ENCODE measurements at places on chromosomes 6 and 20.

DNA sequence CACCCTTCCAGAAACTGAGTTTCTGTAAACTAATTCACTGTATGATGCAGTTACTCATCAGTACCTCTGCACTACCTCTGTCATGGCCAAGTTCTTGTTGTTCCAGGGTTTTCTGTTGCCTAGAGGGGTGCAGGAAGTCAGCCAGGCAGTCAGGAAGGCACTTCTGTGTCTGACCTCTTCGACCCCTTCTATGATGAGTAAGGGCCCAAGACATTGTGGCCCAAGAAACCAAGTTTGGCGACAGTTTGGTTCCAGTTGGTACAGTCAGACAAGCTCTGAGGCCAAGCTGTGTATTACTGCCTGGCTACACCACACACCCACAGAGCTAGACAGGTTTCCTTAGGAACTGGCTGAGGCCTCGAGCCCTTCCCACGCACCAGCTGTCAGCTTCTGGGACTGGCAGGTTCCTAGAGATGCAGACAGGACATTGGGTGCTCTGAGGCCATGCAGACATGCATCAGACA lies 41.2 kb downstream of the TRAF3IP2 start:
- no peak for DNase-seq

DNA sequence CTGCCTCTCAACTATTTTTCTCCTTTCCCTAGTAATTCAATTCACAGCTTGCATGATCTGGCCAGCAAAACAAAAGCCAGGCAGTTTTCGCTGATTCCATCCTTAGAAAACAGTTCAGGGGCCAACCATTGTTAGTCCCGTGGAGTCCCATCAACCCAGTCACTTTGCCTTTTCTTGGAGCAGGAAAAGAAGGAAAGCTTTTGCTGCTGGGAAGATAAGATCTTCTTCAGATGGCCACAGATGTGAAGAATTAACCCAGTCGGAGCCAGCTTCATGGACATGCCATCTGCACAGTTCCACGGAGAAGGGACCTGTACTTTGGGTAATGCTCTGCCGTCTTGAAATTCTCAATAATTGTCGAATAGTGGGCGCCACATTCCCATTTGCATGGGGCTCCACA lies 76.9 kb upstream of the TSHZ2 start:
- DNase-seq = no peak

- no peak for DNase-seq
These were observed 95.8 kb upstream of the SCAF8 start for GRCh38 chr6:154637392-154637791.

- DNase-seq = no peak
These were observed 168.0 kb upstream of the CHD6 start for GRCh38 chr20:41786158-41786557.

DNA sequence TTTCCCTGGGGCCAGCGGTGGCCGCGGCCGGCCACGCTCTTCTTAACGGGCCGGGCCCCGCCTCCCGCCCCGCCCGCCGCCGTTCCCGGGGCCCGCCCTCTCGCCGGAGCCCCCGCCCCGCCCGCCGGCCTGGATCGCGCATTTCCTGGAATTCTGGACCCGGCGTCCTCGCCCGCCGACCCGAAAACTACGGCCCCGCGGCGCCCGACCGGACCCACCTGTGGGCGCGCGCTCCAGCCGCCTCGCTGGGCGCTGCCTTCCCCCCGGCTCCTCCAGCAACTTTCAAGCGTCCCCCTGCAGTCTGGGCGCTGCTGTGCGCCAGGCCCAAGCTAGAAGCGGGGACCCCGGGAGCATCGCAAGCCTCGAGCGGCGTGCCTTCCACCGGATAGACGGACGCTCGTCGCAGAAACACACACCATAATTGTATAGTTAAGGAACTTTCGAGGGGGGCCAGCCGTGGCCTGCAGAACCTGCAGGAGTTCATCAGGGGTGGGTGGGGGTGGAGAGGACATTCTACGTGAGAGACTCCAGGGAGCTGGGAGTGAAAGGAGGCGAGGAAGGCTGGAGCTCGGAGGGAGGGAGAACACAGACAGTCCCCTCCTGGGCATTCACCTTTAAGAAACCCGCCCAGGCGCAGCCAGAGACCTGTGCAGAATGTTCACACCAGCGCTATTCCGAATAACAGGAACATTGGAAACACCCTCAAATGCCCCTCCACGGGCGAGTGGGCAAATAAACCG lies at the start of gene ADA:
TSS of gene ADA (minus strand) at position 16 of the 740 bp plus-strand sequence. CDS start 92 bp downstream, outside the sequence.
- DNase-seq = no peak

DNA sequence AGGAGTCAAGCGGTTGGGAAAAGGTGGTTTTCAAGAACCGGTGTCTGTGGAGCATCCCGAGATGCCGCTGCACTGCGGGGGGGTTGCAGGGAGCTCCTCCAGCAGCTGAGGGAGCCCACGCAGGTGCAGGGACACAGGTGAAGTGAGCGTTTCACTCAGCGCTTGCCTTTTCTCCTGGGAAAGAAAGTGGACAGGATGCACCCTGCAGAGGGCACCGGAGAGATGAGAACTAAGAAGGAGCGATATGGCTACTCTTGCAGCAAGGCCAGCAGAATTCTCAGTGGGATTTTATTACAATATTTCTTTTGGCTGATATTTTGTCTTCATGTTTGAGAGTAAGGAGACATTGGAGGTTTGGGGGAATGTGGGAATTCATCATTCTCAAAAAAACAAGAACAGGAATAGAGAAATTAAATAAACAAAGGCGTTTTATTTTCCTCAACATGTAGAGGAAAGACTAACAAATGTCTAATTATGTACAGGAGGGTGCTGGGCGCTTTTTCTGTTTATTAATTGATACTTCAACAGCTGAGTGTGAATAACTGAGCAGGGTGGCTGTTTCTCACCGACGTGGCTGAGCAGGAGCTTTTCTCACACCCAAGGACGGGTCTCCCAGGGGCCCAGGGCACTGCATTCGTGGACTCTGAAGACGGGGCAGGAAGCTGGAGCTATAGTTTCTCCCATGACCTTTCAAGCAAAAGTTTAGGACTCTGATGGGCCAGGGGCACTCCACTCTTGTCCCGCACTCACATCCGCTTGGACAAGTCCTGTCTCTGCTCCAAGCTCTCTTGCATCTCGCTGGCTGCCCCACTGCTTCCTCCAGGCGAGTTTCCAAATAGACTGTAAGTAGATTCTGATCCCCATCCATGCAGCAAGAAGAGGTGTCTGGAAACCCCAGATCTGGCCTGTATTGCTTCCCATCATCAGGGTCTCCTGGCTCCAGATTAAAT lies 176.1 kb downstream of the SMOC2 start:
- DNase-seq = no peak

DNA sequence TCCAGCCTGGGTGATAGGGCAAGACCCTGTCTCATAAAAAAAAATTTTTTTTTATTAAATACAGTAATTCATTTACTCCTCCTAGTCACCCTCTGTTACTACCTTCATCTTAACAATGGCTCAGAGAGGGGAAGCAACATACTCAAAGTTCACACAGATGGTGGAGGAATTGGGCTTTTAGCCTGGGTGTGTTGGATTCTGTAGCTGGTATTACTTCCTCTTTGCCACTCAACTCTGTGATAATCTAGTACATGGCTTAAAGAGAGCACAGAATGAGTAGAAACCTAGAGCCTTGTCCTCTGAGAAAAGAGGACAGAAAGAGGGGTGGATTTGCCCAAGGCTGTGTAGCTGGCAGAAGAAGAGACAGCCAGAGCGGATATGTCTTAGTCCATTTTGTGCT lies 96.6 kb downstream of the DLGAP4 start:
- DNase-seq = no peak

- DNase-seq = peak; percentile 8
These were observed 344.3 kb upstream of the ID4 start for GRCh38 chr6:19492636-19493405.

Measured in left renal pelvis (tissue), 4 donors.